Stimulated activated CD4-positive, alpha-beta T cell treated with anti-CD3 and anti-CD28 coated beads, Interleukin-4, amount 100 ng/mL, for 1 hour (primary cell): ENCODE measurements at places on chromosomes 6 and 20.
A peak's percentile ranks its signal among the peaks of the same experiment; 100 is the strongest.

GRCh38 chr6:42877695-42878094, 1.7 kb upstream of the RPL7L1 start:
- no peak for DNase-seq

- peak; percentile 33 for DNase-seq
Measured at GRCh38 chr6:37029249-37029971, 24.0 kb downstream of the FGD2 start.

DNA sequence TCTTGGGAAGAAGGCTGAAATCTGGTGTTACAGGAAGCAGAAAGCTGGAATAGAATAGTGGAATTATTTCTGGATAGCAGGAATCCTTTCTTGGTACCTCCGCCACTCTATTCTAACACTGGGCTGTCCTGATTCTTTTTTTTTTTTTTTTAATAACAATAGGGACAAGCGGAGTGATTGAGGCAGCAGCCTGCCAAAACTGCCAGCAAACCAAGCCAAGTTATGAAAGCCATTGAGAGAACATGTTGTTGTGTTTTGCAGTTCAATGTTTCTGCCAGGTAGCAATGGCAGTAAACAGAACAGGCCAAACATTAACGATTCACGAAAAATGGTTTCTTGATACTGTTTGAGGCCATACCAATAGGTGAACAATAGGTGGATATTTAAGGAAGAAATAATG, 47.1 kb downstream of the SLC26A8 start:
- DNase-seq = no peak

DNA sequence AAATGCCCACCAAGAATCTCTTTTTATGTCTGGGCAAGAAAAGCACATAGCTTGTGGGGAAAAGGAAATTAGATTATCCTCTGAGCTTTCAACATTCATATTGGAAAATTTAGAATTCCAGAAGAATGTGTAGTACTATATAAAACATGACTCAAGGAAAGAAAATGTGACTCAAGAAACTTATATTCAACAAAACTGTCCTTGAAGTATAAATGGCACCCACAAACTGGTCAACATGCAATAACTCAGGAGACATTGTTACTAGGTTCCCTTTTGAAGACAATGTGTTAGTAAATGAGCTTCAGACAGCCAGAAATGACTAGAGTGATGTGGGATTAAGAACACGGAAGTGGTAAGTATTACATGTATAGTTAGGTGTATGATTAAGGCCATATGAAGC, 26.1 kb upstream of the TINAG start:
- DNase-seq = no peak

- no peak for DNase-seq
Measured at GRCh38 chr6:157758516-157759023, 64.5 kb upstream of the SNX9 start.
